Fibroblast of skin of right biceps (primary cell): ENCODE measurements at places on chromosomes 4 and X.

- no peak for DNase-seq
Observed at GRCh38 chr4:177239477-177239876, 70.2 kb upstream of the NEIL3 start.

DNA sequence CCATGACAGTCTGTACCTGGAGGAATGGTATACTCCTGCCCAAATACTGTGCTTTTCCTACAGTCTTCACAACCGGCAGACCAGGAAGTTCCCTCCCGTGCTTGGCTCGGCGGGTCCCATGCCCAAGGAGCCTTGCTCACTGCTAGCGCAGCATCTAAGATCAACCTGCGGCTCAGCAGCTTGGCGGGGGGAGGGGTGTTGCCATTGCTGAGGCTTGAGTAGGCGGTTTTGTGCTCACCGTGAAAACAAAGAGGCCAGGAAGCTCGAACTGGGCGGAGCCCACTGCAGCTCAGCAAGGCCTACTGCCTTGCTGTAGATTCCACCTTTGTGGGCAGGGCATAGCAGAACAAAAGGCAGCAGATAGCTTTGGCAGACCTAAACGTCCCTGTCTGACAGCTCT, 152.7 kb downstream of the TEX11 start:
- no peak for DNase-seq

GRCh38 chr4:65651751-65652150, 18.5 kb downstream of the EPHA5 start:
- no peak for DNase-seq

- DNase-seq: no peak
Observed at GRCh38 chr4:105059337-105059736, 87.3 kb upstream of the TET2 start.

DNA sequence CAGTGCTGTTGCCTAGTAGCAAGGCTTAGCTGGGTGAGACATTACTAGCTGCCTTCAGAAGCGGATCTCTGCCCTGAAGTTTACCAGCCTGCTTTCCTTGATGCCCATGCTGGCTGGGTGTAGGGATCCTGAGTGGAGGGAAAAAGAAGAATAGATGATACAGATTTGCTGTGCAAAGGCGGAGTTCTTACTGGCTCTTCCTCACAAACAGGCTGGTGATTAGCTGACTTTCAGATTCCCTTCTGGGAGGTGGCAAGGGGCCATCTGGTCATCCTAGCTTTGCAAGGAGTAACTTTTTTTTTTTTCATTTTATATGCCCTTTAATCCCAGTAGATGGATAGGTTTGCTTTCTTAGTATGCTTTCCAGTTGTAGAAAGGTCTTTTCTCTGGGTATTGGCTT, 44.8 kb downstream of the SMARCA5 start:
- DNase-seq: no peak

GRCh38 chr4:119032921-119033685, 102.5 kb upstream of the MYOZ2 start:
- DNase-seq: no peak

DNA sequence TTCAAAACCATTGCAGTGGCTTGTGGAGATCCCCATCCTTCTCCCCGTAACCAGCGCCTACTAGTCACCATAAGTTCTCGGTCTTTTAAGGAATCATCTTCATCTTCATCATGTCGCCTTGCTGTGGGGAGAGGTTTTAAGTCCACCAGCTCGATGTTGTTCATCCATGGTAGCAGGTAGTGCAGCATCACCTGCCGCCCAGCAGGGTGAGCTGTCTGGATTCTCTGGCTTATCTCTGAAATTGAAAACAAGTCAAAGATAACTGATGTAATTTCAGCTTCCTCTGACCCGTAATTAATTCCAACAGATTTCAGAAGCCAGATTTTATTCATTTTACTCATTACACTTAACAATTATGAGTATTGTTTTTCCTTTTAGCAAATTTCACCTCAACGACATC, 67.4 kb downstream of the ZAR1 start:
- DNase-seq: peak; percentile 2

DNA sequence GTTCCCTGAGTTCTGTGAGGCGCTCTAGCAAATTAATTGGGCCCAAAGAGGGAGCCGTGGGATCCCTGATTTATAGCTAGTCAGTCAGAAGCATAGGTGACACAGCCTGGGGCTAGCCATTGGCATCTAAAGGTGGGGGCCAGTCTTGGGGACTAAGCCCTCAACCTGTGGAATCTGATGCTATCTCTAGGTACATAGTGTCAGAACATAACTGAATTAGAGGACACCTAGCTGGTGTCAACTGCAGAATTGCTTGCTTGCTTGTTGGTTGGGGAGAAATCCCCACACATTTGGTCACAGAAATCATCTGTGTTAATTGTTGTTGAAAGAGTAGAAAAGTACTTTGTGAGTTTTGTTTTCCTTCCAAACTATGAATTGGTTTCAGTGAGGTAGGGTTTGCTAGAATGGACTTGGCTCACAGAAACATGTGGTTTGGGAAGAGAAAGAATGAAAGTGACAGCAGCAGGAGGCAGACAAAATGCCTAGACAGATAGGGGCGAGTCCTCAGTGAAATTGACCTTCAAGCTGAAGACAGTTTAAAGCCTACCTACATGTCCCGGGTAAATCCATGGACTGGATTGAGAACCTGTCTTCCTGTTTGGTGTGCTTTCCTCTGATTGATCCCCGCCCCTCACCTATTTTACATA, 12.8 kb upstream of the GPR82 start:
- no peak for DNase-seq

DNA sequence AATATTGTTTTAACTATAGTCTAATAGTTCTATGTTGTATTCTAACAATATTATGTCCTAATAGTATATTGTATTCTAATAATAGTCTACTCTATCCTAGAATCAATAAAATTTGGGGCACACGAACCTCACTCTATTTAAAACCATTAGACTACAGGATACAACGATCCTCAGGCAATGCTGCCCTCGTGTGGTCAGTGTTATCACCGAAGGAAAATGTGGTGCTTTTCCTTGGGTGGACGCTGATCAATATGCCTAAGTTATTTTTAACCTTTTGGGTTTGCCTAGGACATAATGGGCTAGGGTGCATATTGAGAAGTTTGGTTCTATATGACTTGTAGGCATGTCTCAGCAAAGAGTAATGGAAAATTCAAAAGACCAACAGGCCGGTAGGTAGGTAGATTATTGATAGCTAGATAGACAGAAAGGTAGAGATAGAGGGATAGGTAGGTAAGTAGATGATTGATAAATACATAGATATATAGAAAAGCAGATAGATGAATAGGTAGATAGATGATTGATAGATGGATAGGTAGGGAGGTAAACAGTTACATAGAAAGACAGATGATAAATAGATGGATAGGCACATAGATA, 75.1 kb downstream of the PRKX start:
- peak; percentile 37 for DNase-seq

- no peak for DNase-seq
Observed at GRCh38 chrX:69079268-69079667, 86.0 kb downstream of the PJA1 start.
